Stimulated activated effector memory CD8-positive, alpha-beta T cell treated with anti-CD3 and anti-CD28 coated beads, Interleukin-12 subunit alpha, Interleukin-12 subunit beta, amount 100 ng/mL, for 72 hours (primary cell): ENCODE measurements at places on chromosomes 16 and 17.

DNA sequence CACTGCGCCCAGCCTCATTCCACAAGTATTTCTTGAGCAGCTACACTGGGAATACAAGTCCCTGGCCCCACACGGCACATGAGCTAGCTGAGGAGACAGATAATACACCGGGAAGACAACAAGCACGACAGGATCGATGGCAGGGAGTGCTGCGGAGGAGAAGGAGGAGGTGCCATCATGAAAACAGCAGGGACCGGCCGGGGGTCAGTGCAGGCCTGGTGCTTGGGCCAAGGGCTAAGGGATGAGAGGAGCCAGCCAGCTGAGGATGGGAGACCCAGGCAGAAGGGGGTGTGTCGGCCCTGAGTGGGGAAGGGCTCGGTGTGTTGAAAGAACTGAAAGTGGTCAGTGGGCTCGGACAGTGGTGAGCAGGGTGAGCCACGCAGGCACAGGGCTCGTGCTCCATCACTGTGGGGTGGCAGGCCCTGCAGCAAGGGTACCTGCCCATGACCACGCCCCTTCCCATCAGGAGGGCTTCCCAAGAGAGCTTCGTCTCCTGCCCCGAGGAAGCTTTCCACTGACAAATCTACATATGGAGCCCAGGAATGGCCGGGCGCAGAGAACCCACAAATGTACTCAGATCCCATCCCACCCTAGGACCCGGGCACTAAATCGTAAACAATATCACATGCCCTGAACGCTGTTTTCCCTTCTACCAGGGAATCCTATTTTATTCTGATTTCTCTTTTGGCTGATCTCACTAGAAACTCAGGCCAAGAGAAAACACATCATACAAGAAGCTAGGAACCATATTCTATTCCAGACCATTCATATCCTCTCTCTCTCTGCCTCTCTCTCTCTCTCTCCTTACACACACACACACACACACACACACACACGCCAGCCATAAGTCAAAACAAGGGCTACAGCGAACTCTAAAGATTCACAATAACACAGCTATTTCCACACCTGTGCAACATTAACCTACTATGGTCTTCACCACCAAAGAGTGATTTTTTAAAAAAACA lies 50.7 kb upstream of the TNRC6C start:
- DNase-seq = no peak

DNA sequence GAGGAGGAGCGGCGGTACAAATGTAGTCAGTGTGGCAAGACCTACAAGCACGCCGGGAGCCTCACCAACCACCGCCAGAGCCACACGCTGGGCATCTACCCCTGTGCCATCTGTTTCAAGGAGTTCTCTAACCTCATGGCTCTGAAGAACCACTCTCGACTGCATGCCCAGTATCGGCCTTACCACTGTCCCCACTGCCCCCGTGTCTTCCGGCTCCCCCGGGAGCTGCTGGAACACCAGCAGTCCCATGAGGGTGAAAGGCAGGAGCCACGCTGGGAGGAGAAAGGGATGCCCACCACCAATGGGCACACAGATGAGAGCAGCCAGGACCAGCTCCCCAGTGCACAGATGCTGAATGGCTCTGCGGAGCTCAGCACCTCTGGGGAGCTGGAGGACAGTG lies 2.8 kb downstream of the ZNF646 start:
- DNase-seq = no peak

DNA sequence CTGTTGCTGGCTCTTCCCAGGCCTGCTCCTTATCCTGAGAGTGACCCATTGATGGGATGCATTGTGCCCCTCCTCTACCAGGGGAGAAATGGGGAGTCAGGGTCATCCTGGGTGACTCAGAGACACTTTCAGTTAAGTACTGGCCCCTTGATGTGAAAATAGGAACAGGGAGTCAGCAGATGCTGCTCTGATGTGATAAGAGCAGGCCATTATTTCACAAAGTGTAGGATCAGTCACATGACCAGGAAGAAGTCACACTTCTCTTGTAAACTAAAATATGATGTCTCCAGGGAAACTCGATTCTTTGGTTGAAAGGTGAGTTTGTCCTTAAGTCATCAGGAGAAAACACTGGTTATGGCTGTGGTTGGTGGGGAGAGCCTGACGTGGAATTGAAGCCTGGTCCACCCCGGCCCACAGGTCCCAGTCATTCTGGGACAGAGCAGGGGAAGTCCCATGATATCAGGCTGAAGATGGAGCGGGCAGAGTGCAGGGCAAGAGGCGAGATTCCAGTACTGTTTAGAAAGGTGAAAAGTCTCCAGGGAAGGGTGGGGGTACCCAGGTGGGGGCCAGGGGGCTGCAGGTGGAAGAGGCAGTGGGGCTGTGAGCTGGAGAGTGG lies 88.6 kb upstream of the NLRP1 start:
- no peak for DNase-seq

GRCh38 chr16:73154063-73154870 lies 106.3 kb upstream of the ZFHX3 start:
- DNase-seq = no peak

GRCh38 chr17:77693776-77694175 lies 264.7 kb upstream of the TNRC6C start:
- no peak for DNase-seq

DNA sequence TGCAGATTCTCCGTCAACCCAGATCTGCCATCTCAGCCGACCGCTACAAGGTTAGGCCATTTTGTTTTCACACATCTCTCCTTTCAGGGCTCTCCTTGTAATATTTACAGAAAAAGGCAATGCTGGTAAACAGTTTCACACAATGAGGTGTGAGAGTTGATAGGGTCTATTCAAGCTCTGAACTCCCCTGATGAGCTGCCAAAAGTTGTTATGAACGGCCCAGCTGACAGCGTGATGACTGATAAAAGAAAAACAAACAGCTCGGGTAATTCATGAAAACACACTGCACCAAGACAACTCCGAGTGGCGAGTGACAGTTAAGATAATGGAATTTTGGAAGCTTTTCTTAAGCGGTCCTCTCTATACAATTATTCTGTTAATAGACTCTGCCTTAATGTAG lies 68.1 kb upstream of the IRX5 start:
- DNase-seq = no peak

DNA sequence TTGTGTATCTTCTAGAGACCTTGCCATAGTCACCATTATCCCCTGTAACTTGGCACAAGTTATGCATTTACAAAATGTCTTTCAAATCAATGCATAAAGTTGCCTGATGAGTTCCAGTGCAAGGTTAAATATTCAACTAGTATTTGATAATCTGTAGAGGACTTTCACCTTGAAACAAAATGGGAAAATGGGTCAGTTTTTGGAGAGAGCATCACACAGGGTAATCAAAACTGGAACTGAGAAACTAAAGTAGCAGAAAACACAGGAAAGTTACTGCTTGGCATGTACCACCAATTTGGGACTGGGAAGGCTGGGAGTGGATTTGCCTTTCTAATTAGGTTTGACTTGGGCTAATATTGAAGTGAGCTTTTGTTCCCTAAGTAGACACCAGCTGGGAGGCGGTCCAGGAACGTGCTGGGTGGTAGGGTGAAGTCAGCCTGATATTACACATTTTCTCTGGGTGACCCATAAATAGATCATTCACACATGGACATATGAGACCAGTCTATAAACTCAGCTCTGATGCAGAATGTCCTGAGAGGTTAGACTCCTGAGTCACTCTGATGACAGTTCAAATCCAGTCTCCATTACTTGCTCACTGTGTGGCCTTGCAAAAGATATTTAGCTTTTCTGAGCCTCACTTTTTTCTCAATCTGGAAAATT lies 152.3 kb downstream of the PCTP start:
- no peak for DNase-seq

GRCh38 chr16:15523092-15523541 lies 88.7 kb downstream of the BMERB1 start:
- DNase-seq = no peak

- DNase-seq = no peak
Measured at GRCh38 chr17:38571833-38572668, 33.7 kb downstream of the SRCIN1 start.

GRCh38 chr16:9033125-9033830 lies 58.2 kb upstream of the HAPSTR1 start:
- no peak for DNase-seq
